ENCODE measurements at places on chromosomes 16 and 17.

DNA sequence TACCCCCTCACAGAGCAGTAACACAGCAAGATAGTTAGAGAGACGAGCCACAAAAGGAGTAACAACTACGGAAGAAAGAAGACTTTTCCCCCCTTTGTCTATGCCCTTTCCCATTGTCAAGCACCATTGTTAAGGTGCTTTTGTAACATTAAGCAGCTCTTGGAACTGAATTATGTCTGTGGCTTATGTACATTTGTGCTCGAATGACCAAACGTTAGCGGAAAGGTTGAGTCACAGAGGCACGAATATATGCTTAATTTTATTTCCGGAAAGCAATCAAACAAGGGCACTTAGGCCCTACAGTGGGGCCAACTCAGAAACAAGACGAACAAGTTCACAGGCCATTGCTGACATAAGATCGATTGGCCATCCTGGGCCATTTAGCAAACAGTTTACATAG, 109.5 kb downstream of the ANKFN1 start:
- DNase-seq: no peak

DNA sequence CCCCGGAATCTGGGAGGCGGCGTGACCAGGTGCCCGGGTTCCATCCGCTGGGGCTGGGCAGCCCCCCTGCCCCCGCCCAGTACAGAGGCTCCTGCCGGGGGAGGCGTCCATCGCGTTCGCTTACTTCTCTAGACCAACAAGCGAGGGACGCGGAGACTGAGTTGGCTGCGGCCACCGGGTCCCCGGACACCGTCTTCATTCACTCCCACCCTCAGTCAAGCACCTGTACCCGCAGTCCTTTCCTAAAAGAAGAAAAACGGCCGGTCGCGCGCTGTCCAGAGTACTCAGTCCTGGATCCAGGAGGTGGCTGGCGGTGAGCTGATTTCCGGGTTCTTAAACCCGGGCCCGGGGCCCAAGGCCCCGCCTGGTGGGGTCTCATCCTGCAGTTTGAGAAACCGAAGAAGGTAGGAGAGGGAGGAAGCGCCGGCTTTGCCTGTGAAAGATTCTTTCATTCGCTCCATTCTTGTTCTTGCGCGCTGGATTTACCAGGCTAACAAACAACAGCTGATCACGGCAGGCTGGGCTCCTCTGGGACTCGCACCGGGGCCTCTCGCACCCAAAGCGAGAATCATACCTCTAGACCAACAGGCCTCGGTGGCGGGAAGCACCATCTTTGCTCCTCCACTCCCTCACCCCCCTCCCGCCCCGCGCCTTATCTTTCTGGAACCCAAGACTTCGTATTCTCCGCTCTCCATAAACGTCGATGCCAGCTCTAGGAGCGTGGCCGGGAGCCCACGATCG, 17.4 kb upstream of the OR1F1 start:
- DNase-seq: no peak

GRCh38 chr17:61065263-61065773, 334.3 kb upstream of the TBX2 start:
- DNase-seq: no peak

GRCh38 chr16:5001571-5001970, 32.2 kb downstream of the NAGPA start:
- no peak for DNase-seq

DNA sequence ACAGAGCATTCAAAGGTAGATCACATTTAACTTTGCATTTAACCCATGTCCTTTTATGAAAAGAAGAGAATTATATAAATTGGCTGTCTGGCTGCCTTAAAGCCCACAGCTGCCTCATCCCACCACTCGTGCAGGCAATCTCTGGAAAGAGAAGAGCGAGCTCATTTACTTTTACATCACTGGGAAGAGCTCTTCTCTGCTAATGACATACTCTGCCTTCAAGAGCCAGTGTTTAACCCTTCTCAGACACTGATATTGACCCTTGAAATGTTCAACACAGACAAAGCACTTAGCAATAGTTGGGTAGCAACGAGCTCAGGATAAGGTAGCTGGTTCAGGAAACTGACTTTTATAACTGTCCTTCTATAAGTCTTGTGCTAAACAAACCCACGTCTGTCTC, 6.8 kb downstream of the KRT38 start:
- no peak for DNase-seq

DNA sequence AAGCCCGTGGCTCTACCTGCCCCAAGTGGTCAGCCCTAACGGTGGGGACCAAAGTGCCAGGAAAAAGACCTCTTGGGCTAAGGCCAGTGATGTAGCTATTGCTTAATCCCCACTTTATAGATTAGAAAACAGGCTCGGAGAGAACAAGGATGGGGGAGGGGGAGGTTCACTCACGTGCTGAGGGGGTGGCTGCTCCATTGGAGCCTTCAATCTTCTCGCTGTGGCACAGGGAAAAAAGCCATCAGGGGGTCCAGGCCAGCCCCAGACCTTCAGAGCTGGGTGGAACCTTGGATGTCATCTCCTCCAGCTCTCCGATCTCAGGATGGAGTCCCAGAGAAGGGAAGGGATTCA, 45.9 kb downstream of the SRCIN1 start:
- DNase-seq: no peak

GRCh38 chr17:10292057-10292937, 80.5 kb downstream of the MYH13 start:
- no peak for DNase-seq
